NCI-H1417 treated with DMSO at 0.1 percent for 48 hours (cell line): ENCODE measurements at places on chromosomes 13 and 19.

- DNase-seq: no peak
These were observed 174.7 kb downstream of the MZT1 start for GRCh38 chr13:72552731-72553130.

- no peak for DNase-seq
These were observed 6.4 kb downstream of the ZNF350 start for GRCh38 chr19:51980116-51980736.

DNA sequence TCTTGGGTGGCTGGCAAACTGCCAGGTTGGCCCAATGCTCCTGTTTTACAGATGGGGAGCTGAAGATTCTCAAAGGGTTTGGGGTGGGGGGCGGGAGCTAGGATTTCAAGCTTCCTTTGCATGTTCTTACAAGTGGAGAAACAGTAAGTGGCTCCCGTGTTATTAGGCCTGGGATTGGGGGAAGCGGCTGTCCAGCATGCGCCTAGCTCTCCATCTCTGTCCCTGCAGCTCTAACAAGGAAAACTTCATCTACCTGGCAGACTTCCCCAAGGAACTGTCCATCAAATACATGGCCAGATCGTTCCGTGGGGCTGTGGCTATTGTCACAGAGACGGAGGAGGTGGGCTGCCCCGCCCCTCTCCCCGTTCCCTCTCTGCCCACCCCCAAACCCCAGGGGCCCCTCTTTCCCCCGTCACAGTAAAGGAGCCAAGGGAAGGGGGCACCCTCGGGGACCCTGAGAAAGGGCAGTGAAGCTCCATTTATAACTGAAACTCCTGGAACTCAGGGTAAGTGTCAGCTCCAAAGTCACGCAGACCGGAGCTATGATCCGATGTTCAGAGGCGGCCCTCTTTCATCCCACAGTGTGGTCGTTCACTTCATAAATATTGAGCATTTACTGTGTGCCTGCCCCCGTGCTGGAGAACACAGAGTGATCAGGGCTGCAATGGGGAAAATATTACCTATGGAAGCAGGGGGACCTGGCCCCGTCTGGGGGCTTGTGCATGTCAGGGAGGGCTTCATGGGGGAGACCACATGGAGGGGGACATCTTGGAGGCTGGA, 14.9 kb upstream of the PSMD8 start:
- DNase-seq: no peak

DNA sequence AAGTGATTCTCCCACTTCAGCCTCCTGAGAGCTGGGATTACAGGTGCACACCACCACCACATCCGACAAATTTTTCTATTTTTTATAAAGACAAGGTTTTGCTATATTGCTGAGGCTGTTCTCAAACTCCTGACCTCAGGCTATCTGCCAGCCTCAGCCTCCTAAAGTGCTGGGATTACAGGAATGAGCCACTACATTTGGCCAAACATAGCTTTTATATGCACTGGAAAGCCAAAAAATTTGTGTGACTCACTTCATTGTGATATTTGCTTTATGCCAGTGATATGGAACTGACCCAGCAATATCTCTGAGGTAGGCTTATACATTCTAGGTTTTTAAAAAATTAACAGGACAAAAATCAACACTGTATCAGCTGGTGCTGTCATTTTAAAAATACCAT, 26.8 kb upstream of the ACOD1 start:
- no peak for DNase-seq

GRCh38 chr13:27792393-27793218, at the start of gene GSX1:
Gene GSX1, plus strand, starts transcription at chr13:27792483. Its CDS starts 208 bp downstream, at chr13:27792691.
- DNase-seq: no peak

GRCh38 chr19:49594993-49595818, 4.2 kb downstream of the PRR12 start:
- DNase-seq: no peak

- no peak for DNase-seq
These were observed 655 bp upstream of the S1PR5 start for GRCh38 chr19:10517760-10518443.

- no peak for DNase-seq
These were observed 3.2 kb upstream of the ISYNA1 start for GRCh38 chr19:18440936-18441803.
